ENCODE measurements at places on chromosomes 1 and 21.

GRCh38 chr1:54787604-54788003, 13.5 kb downstream of the TTC22 start:
- DNase-seq: no peak

GRCh38 chr1:214165850-214166374, 115.0 kb upstream of the SMYD2 start:
- no peak for DNase-seq

DNA sequence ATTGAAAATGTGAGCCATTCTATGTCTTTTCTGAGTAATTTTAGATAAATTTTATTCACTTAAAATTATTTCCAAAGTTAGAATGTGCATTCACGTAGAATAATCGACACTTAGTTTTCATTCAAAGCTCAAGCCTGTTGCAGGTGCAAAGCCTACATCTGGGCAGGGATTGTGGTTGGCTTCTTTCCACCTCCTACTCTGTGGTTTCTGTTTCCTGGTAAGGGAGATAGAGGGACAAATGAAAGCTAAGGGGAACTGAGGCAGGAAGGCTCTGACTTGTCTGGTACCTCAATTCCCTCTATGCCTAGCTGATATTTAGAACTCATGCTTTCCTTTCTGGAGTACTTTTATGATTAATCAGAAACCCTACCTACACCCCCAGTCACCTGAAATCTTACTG, 251.2 kb upstream of the DPYD start:
- DNase-seq: no peak

GRCh38 chr1:13710086-13710485, 10.1 kb downstream of the PRDM2 start:
- DNase-seq: no peak

GRCh38 chr1:49526672-49527071, 497.1 kb downstream of the AGBL4 start:
- no peak for DNase-seq

- no peak for DNase-seq
These were observed 459.2 kb upstream of the PKN2 start for GRCh38 chr1:88224906-88225305.

GRCh38 chr1:15974855-15975254, 1.0 kb downstream of the ZBTB17 start:
- DNase-seq: no peak

DNA sequence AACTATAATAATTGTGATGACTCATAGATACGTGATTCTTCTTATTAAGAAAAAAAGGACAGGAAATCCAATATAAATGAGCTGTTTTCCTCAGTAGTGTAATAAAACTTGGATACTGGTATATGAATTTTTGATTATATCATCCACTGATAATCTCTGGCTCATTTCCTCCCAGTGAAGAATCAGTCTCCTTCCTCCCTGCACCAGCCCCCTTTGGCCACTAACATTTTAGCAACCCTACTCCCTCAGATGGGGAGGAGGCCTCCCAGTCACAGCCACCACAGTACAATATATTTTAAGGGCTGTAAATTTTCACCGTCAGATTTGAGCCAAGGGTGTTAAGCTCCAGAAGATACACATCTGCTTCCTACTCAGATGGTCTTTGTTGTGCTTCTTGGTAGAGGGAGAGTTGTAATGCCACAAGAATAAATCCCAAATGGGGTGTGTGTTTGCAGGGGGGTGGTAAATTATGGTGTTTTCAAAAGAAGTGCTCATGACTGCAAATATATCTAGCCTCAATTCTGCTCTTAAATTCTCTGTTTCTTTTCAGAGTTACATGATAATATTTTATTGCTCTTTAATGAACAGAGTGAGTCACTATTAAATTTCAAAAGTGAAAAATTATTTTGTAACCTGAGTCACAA, 153.5 kb downstream of the HLX start:
- DNase-seq: no peak

- no peak for DNase-seq
These were observed 31.1 kb upstream of the CYP4B1 start for GRCh38 chr1:46767649-46768282.

GRCh38 chr1:18891426-18891780, 11.0 kb downstream of the ALDH4A1 start:
- no peak for DNase-seq

DNA sequence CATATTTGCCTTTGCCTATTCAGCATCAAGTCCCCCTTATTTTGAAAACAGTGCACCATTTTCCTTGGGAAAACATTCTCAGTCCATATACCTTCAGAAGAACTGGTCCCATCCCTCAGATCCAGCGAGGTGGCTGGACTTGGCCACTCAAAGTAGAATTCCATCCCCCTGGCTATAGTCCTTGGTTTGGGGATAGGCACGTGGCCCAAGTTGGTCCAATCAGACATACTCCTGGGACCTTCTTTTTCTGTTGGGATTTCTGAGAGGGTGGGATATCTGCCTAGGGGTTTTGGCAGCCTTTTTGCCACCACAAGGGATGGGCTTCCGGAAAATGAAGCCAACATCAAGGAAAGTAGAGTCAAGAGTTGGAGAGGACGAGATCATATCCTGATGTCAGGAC, 10.7 kb upstream of the MATN1 start:
- DNase-seq: no peak

- no peak for DNase-seq
These were observed 107.2 kb upstream of the MARK1 start for GRCh38 chr1:220420726-220421125.

- no peak for DNase-seq
These were observed 68.2 kb downstream of the ZFYVE9 start for GRCh38 chr1:52210044-52210443.

DNA sequence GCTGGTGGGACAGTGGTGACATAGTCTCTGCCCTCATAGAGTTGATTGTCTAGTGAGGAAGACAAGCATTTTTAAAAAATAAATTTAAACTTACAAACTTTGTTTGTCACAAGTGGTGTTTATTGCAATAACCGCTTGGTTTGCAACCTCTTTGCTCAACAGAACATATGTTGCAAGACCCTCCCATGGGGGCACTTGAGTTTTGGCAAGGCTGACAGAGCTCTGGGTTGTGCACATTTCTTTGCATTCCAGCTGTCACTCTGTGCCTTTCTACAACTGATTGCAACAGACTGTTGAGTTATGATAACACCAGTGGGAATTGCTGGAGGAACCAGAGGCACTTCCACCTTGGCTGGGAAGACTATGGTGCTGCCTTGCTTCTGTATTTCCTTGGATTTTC, 58.4 kb downstream of the LAMC2 start:
- DNase-seq: peak; percentile 24

DNA sequence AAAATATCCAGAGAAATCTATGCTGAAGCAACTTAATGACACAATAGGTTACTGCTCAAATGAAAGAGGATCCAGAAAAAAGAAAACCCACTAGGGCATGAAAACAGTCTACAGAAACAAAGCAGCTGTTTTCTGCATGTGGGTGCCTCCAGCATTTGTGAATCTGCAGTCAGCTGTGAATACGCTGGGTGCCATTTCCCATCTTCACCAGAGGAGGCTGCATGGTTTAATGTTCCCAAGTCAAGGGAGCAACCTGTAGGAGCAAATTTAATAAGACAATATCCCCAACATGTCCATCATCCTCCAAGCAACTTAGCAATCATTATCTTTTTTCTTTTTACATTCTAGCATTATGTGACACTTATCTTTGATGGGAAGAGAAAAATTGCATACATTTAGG, 396.6 kb downstream of the BRINP2 start:
- DNase-seq: peak; percentile 4

DNA sequence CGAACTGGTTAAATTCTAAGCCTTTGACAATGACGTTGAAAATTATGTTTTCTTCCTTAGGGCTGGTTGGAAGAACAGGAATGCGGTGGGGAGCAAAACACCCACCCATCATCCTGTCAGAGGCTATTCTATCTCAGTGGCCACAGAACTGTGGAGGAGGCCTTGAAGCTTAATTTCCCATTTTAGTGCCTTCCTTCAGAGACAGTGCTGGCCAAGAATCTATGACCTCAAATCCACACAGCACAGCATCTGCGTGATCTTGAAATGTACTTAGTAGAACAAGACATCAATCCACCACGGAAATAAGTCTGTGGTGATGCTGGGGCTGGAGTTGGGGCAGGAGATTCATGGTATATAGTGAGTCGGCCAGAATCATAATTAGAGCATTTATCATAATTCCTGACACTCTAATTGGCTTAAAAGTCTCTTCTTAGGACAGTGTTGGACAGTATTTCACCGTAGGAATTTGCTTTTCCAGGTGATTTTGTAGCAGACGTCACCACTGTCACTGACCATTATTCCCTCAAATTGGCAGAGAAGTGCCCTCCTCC, 113.1 kb downstream of the KCNJ6 start:
- DNase-seq: no peak

GRCh38 chr1:60564916-60565750, 491.6 kb upstream of the C1orf87 start:
- no peak for DNase-seq

DNA sequence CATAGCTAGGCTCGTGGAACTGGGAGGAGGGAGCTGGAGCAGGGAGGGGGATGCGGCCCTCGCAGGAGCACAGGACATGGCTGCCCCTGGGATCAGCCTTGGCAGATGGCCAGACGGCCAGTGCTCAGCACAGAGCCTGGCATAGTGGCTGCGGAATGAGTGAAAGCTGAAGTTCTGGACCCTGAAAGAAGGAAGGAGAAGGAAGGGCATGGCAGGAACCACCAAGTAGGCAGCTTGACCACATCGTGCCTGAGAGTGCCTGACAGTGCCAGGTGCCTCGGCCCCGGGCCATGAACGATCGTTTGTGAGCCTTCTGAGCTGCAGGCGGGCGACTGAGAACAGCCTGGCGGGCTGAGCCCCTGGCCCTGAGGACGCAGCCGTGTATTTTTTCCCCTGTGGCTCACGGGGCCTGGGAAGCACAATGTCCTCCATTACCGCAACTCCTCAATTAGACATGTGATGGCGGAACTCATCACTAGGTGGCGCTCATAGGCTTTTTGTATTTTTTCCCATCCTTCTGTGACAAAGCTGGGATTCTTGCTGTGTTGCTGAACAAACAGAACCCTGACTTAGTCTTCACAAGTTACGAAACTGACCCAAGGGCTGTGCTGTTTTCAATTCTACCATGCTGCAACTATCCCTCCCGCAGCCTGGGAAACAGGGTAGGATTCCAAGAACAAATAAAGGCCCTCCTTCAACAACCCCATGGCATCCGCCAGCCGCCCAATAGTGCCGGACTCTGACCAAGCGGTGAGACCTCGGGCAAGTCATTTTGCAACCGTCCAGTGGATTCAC, 29.9 kb upstream of the TMEM61 start:
- DNase-seq: peak; percentile 81

GRCh38 chr1:118145721-118146120, 39.3 kb downstream of the SPAG17 start:
- DNase-seq: no peak

DNA sequence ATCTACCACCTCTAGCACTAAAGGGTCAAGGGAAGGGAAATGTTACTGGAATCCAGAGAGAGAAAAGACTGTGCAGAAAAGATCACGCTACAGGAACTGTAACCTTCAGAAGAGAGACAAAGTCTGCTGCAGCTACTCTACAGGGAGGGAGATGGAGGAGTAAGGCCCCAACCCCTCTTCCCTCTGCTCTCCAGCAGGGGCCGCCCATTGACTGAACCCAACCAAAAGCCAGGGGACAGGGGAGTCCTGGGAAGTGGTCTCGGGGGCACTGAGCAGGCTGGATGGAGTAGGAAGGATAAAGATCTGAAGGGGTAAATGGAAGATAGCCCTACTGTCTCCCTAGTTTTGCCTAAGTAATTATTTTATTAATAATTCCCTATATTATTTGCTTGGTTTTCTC, 72.8 kb upstream of the NR5A2 start:
- DNase-seq: peak; percentile 51

- no peak for DNase-seq
These were observed 67.9 kb upstream of the ZBTB40 start for GRCh38 chr1:22383526-22384294.
